Stimulated activated CD4-positive, alpha-beta T cell treated with anti-CD3 and anti-CD28 coated beads, Interleukin-4, amount 100 ng/mL, for 1 hour (primary cell): ENCODE measurements at places on chromosomes 1 and 21.

DNA sequence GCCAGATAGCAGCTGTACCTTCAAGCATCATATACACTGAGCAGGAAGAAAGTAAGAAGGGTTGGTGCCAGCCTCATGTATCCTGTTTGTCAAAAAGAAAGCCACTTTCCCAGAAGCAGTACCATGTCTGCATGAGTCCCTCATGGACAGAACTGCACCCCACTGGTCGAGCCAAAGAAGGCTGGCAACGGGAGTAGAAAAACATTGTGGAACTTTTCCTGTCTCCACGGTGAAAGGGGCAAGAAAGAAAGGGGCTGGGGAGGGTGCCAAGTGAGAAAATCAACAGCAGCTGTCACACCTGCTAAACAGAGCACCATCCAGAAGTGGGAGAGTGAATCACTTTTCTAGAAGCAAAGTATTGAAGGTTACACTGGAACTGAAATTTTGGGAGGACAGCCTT lies 621.7 kb downstream of the LMO4 start:
- DNase-seq = no peak

DNA sequence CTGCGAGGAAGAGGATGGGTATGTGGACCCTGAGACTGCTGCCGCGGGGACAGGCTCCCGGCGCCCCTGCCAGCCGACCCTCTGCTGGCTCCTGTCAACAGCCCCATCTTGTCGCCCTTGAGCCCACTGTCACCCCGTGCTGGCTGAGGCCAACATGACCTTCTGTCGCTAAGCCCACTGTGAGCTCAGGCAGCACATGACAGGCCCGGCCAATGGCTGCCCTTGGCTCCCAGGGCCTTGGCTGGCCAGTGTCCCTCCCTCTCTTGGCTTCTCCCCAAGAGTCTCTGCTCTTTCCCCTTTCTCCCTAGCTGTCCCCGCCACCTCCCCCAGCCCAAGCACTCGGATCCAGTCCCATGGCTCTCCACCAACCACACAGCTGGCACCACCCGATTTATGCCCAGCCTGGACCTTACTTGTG lies 3.5 kb downstream of the PEX10 start:
- DNase-seq = no peak

DNA sequence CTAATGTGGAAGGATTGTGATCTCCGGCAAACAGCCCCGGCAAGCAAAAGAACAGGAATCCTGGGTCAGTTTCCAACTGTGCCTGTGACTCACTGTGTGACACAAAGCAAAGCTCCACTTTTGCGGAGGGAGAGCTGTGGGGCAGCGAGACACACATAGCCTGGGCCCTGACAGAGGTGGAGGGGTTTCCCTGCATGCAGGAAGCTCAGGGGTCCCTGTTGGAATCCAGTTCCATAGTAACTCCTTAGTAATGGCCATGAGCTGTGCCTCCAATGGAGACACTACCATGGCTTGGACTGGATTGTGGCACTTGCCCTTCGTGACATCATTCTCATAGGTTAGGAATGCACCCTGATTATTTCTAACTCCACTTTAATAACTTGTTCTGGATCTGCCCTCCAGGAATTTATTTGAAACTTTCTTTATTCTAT lies 47.0 kb upstream of the ATF3 start:
- DNase-seq = no peak

DNA sequence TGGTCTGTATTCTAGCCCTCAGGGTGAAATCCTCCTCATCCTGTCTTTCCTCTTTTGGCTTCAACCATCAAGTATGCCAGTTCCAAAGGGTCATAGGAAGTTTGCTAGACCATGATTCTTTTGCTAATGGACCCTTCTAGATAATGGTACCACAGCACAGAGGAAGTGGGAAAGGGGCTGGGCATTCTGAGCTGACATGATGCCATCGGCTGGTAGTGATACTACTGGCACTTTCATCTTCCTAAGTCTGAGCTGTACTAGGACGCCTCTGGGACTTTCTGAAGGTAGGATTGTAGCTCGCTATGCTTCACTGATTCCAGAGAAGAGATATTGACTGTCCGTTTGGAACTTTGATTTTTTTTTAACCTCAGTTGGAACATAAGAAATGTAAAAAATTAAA lies 11.4 kb downstream of the FASLG start:
- DNase-seq = no peak

- DNase-seq = no peak
These were observed 193.6 kb downstream of the RPS6KC1 start for GRCh38 chr1:213244664-213245091.

GRCh38 chr1:165849353-165850133 lies 22.1 kb downstream of the UCK2 start:
- no peak for DNase-seq

DNA sequence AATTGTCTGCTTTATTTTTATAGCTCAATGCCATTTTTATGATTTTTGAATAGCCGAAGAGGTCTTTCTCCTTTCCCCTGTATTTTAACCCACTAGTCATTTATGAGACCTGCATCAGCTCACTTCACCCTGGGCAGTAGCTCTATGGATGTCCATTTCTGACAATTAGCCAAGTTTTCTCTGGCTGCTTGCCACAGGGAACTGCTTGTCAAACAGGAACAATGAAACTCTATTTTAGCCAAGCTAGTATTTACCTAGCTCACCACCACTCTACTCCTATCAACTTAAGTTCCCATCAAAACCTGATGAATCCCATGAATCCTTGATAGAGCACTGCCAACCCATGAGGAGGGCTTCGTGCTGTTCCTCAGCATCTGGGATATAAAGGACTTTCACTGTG lies 406.7 kb downstream of the RWDD3 start:
- no peak for DNase-seq
